Stimulated activated CD4-positive, alpha-beta T cell treated with anti-CD3 and anti-CD28 coated beads, Interleukin-4, amount 100 ng/mL, for 24 hours (primary cell): ENCODE measurements at places on chromosomes 4 and X.

DNA sequence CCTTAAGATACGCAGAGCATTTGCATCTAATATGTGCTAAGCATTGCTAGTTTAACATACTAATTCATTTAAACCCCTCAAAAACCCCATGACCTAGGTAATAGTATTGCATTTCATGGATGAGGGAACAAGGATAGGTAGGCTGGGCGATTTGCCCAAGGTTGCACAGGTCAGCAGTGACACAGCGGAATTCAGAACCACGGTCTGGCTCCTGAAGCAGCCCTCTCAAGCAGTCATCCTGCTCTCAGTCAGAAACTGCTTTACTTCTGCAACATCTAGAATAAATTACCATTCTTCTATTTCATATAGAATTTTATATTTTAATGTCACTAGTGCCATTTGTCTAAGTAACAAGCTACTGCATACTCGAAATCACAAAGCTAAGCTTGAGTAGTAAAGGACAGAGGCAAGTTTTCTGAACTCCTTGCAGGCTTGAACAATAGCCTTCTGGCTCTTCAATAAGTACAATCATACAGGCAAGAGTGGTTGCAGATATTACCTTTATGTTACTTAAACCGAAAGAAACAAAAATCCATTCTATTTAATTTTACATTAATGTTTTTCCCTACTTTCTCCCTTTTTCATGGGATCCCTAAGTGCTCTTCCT lies 555 bp upstream of the SPP1 start:
- no peak for DNase-seq

DNA sequence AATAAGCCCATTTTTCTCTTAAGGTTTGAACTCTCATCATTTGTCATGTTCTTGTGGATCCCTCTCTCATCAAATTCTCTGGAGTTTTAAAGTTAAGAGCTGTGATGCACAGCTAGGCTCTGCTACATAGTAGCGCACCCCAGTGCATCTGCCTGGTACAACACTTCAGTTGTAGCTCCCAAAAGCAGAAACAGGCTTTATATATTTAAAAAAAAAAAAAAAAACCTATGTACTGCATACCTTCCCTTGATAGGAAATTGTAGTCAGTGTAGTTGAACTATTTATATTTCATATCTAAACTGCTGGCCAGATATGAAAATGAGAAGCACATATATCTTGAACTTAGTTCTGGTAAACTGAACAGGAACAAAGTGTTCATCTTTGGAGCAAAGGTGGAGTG lies 131.4 kb downstream of the KLHL13 start:
- no peak for DNase-seq

- DNase-seq, result no peak
Observed at GRCh38 chrX:39936886-39937770, 160.6 kb downstream of the BCOR start.

- no peak for DNase-seq
Observed at GRCh38 chrX:42025861-42026260, 102.5 kb upstream of the CASK start.

GRCh38 chr4:171582961-171583581 lies 230.1 kb upstream of the GALNTL6 start:
- DNase-seq, result no peak

DNA sequence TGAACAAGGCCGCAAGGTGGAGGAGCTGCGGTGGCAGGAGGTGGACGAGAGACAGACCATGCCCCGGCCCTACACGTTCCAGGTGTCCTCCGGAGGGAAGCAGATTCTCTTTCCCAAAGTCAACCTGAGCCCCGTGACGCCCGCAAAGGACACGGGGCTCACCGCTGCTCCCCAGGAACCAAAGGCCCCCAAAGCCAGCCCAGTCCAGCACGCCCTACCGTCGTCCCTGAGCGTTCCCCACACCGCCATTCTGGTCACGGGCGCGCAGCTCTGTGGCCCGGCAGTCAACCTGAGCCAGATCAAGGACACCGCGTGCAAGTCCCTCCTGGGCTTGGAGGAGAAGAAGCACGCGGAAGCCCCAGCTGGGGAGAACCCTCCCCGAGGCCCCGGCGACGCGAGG lies 72.2 kb downstream of the AASDH start:
- DNase-seq, result no peak

DNA sequence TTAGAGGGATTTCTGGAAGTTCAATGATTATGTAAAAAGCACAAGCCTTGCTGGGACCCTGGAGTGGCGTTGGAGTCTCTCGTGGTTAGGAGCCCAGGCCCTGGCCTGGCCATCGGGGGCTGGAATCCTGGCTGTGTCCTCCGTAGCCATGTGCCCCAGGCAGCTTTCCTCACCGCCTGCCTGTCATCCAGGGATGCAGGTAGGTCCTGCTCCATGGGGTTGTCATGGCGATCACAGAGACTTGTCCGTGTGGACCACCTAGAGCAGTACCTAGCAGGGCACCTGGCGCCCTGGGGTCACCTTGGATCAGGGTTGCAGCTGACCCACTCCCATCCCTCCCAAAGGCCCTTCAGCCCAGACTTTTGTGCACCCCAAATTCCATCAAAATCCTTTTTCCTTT lies 30.2 kb upstream of the WFS1 start:
- DNase-seq, result no peak

DNA sequence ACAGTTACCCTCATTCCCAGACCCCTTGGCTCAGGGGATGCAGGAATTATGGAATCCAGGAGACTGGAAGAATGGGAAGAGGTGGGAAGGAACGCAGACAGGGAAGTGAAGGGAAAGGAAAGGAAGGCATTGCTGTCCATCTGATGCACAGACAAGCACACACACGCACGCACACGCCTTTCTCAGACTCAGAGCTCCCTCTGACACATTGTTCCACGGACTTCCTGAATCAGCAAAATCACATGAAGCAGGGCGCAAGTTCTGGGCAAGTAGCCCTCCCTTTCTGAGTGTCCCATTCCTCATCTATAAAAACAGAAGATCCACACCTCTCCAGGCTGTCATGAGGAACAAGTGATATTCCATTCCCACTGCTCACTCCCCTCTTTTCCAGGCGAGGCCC lies 13.2 kb downstream of the IQSEC2 start:
- no peak for DNase-seq

DNA sequence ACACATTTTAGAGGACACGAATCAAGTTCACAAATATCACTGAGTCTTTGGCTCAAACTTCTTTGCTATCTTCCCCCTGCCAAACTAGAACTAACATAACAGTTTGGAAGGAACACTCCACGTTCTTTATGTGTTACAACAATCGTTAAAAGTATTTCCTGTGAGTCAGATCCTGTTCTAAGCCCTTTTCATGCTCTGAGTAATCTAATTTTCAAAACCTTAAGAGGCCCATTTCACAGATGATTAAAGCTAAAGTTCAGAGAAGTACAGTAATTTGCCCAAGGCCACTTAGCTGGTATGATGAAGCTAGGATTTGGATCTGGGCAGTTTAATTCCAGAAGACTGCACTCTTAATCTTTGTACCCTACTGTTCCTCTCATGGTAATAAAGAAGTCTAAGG lies 854.4 kb upstream of the INTU start:
- no peak for DNase-seq

GRCh38 chr4:88144866-88145300 lies 13.6 kb downstream of the ABCG2 start:
- no peak for DNase-seq

GRCh38 chr4:97457253-97457652 lies 686.0 kb downstream of the STPG2 start:
- DNase-seq, result no peak

- DNase-seq, result no peak
Observed at GRCh38 chrX:107723511-107723910, 52.1 kb downstream of the TSC22D3 start.

DNA sequence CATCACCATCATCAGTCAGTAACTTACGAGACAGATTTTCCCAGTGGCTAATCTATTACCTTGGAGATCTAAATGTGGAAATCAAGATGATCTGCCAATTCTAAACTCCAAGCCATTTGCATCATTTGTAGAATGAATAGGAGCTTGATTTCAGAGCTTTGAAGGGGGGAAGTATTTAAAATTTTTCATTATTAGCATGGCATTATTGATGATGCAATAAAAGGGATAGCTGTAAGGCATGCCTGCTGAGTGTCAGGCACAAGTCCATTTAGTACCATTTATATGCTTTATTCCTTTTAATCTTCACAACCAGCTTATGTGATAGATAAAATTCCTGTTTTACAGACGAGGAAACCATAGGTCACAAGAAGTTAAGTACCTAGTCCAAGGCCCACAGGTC lies 5.3 kb downstream of the EXOC1L start:
- DNase-seq, result no peak

DNA sequence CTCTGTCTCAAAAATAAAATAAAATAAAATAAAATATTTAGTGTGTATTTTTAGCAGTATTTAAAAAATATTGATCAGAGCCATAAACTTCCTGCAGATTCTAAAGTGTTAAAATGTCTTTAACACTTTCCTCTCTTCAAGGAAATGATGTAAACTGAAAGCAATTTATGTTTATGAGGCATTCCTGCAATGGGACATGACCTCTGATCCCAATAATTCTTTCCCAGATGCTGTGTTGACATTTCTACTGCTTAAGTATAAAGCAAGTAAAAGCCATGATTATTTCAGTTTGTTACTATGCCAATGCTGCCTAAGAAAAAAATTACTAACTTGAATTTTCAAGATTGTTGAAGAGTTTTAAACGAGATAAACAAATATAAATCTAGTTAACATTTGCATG lies 29.0 kb downstream of the COQ2 start:
- DNase-seq, result no peak

DNA sequence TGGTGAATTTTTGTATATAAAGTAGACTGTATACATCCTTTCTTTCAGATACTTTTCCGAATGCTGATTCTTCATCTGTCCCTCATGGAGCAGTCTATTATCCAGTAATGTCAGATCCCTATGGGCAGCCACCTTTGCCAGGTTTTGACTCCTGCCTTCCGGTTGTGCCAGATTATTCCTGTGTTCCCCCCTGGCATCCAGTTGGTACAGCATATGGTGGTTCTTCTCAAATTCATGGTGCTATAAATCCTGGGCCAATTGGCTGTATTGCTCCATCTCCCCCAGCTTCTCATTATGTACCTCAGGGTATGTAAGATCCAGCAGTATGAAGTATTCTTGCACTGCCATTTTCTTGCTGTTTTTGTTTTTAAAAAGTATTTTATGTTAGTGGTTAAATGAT lies 78.7 kb downstream of the ALG13 start:
- DNase-seq, result no peak
